ENCODE measurements at places on chromosomes 4 and X.

DNA sequence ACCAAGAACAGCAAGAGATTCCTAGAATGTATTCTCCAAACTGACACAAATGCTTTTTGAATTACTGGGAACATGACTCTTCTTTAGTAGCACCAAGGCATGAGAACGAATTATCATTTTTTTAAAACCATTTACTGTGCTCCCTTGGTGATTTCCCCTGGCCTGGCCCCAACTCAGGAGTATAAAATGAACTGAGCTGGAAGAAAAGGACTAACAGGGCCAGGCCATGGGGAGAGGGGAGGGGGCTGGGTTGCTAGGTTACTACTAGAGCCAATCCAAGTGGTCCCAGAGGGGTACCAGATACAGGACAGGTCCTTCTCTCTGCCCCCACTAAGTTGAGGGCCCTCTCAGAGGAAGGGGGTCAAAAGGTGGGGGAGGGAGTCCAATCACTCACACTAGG lies 23.1 kb downstream of the SASH3 start:
- no peak for DNase-seq

DNA sequence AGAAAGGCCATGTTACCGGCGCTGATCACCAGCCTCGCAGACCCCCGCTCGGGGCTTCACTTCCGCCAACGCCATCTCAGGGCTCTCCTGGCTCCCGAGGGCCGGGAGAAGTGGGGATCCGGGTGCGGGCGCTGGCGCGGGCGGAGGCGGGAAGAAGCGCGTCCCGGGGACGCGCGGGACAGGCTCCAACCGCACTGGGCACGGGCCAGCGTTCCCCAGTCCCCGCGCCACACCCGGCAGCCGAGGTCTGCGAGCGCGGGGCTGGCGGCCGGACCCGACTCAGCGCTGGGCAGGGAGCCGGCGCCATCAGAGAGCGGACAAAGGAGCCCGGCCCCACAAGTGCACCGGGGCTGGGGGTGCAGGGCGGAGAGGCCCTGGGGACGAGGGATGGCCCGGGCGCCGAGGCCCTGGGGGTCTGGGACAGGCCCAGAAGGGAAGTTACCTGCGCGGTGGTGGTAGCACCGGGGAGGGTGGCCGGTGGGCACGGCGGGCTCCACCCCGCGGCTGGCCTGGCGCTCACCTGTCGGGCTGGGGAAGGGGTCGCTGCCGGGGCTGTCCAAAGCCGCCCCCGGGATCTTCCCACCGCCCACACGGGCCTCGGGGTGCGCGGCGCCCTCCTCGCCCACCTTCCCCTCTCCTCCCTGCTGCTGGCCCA lies 449 bp downstream of the CTPS2 start:
- DNase-seq: peak; percentile 13

- no peak for DNase-seq
These were observed 6.1 kb upstream of the CXorf66 start for GRCh38 chrX:139971394-139971749.

DNA sequence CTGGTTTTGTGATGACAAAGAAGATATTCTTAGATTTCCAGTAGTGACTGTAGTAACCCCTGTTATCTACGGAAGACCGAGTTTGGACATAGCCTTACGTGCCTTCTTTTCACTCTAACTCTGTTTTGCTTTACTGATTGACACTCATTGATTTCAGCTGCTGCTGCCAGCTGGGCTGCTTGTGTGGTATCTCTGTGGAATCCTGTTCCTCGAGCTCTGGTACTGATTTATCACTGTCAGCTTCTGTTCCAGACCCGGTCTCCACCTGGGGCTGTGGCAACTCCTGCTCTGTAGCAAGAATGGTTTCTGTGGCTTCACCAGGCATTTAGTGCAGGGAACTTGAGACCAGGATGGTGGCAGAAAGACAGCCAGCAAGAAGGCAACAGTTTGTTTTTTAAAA lies 24.6 kb upstream of the LAP3 start:
- DNase-seq: no peak

DNA sequence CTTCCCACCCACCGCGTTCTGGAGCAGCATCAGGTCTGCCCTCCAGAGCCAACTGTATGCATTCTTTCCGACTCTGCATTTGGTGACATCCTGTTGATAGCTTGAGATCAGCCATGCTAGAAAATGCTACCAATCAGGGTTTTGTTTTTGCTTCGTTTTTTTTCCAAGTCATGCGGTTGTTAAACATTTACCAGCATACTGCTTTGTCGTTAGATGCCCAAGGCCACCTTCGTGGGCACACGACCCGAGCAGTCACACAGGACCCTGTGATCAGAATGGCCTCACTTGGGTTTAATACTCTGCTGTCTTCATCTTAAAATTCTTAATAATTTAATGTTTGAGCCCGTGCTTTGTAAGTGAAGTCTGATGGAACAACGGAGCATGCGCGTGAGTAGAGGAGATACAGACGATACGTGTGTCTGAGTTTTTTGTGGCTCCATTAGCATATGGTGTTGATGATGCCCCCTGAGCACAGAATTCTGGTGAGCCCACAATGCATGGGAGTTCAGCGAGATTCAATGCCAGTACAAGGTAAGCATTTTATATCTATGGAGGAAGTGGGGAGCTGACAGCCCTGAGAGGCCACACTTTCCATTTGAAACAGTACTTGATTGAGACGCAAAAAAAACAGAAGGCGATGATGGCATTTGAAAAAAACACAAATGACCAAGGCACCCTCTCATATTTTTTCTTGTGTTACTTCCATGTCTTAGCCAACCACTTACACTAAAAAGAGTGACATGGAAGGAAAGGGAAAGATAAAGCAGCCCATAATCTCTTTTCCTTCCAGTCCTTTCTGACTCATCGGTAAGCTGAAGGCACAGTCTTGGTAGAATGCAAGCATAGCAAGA lies 323.6 kb downstream of the BCOR start:
- no peak for DNase-seq

DNA sequence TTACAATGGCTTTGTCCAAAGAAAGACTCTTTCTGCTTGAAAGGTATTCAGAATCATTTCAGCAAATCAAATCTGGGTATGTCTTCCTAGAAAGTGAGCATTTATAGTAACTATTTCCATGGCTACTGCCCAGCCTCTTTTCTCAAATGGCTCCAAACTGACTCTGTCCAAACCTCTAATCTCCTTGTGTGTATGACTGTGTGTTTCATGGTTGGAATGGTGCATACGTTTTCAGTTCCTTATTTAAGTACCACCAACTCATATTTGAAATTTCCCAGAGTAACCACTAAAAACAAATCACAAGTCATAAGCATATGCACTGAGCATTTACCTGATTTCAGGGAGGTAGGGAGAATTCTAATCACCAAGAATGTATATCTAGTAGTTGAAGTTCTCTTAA lies 106.0 kb downstream of the TMEM144 start:
- peak; percentile 20 for DNase-seq

DNA sequence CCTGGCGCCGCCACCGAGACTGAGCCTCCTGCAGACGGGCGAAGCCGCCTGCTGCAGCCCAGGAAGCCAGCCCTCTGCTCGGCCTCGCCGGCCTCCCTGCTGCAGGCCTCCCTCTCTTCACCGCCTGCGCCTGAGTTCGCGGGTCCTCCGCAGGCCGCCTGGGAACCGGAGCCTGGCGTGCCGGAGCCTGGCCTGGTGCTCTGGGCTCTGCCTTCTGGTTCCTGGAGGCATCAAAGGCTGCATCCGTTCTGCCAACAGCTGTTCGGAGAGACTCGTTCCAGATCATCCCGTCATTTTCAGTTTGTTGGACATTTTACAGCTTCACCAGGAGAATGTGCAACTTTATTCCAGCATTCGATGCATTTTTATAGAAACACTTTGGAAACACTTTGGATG lies 178.0 kb downstream of the DCLK2 start:
- DNase-seq: no peak

Data from EH (cell line).